ENCODE measurements at places on chromosomes 3 and 15.
A peak's percentile ranks its signal among the peaks of the same experiment; 100 is the strongest.

- DNase-seq, result no peak
Measured at GRCh38 chr3:130442284-130442683, 74.7 kb upstream of the COL6A6 start.

DNA sequence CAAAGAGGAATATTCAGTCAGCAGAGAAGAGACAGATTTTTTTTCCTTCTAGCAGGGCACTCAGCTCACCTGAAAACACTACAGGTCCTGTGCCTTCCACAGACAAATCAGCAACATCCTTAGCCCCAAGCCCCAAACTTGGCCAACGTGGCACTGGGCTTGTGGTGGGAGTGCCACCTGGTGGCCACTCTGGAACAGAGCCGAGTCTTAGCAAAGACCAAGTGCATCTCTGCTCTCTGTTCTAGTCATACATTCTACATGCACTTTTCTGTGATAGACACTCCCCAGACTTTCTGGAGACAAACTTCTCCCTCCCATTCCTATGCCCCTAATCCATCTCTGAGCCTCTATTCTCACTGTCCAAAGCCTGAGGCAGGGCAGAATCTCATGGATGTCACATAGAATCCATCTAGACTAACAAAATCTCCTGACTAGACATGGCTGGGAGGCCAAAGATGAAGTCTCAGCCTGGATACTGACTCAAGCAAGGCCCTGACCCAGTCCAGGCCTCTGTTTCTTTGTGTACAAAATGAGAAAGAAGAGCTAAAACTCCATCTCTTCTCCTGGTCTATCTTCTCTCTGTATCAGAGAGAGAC, 5.1 kb upstream of the SEMA7A start:
- peak; percentile 16 for DNase-seq

DNA sequence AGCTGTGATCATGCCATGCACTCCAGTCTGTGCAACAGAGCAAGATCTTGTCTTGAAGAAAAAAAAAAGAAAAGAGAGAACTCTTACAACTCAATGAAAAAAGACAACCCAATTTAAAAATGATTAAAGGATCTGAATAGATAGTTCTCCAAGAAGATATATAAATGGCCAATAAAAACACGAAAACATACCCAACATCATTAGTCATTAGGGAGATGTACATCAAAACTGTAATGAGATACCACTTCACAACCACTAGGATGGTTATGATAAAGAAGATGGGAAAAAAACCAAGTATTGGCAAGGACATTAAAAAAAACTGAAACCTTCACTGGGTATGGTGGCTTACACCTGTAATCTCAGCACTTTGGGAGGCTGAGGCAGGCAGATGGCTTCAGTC, 2.4 kb upstream of the PRKCI start:
- no peak for DNase-seq

- no peak for DNase-seq
Measured at GRCh38 chr15:96367311-96368200, 37.1 kb downstream of the NR2F2 start.

- no peak for DNase-seq
Measured at GRCh38 chr3:108062051-108062450, 28.8 kb downstream of the CD47 start.

- DNase-seq, result no peak
Measured at GRCh38 chr15:85760531-85761371, 34.0 kb downstream of the KLHL25 start.

DNA sequence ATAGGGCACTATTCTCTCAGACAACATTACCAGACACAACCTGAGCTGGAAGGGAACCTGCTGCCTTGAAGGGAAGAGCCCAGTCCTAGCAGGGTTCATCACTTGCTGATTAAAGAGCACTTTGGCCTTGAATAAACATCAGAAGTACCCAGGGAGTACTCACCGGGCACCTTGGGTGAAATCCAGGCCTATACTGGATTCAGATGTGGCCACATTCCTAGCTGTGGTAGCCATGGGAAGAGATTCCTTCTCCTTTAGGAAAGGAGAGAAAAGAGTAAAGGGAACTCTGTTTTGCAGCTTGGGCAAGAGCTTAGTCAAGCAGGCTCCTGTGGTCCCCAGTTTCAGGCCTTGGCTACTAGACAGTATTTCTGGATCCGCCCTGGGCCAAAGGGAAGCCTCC, 195.0 kb downstream of the SPATA16 start:
- no peak for DNase-seq

DNA sequence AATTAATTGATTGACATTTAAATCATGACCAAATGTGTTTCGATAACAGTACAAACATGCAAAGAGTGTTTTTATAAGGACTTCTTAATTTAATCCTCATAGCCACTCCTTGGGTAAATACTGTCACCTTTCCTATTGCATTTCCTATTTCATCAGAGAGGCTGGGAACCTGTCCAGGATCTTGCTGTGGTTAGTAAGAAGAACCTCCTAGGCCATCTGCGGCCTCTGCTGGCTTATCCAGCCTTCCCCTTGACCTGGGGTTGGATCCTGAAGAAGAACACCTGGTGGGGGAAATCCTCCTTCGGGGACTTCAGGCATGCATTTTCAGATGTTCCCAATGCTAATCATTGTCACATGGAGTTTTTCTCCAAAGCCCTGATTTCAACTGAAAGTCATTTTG, 25.5 kb downstream of the GLDN start:
- DNase-seq, result no peak

GRCh38 chr3:177810162-177810623, 612.9 kb upstream of the TBL1XR1 start:
- no peak for DNase-seq

DNA sequence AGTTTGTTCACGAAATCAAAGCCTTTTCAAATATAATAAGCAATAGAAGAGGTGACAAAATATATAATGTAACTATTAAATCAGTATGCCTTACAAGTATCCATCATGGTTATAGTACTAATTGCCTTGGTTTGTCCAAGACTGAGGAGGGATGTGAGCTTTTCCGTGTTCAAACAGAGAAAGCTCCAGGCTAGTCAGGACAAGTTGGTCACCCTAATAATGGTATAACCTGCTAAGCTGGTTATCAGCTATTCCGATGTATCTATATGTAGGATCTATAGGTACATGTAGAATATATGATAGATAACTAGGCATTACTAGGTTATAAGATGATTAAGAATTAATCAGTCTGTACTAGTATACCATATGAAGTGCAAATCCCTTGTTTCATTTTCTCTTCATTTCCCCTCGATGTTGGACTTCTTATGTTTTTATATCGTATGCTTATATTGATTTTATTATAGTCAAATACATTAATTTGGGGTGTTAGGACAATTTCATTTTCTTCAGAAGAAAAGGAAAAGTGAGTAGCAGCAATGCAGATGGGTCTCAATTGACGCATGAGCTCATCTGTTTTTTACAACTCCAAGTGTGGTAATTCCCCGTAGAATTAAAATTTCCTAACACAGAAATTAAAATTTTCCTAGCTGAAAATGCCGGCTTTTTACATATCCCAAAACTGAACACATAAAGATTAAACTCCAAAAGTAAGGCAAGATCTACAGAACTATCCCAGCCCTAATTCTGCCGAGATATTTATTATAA, 419.1 kb downstream of the TIGIT start:
- DNase-seq, result no peak

DNA sequence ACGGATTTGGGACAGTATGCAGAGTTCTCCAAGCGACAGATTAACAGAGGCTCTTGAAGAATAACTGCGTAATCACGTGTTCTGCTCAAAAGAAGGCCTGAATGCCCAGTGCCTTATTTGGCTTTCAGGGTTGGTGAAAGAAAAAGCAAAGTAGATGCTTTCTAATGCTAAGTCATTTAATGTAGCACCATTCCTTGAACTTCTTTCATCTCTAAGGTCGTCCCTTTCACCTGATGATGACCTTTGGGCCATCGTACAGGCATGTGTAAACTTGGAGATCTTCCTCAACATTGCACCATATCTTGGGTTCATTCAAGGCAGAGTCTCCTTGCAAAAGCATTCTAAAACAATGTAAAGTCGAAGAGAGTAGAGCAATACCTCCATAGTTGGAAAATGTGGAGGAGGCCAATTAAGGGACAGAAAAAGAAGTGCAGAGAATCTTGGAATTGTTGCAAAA, 48.9 kb downstream of the TMEM44 start:
- no peak for DNase-seq
